ENCODE measurements at places on chromosomes 2 and 18.

GRCh38 chr2:175180701-175181103, 808 bp downstream of the ATP5MC3 start:
- peak; percentile 14 for DNase-seq

DNA sequence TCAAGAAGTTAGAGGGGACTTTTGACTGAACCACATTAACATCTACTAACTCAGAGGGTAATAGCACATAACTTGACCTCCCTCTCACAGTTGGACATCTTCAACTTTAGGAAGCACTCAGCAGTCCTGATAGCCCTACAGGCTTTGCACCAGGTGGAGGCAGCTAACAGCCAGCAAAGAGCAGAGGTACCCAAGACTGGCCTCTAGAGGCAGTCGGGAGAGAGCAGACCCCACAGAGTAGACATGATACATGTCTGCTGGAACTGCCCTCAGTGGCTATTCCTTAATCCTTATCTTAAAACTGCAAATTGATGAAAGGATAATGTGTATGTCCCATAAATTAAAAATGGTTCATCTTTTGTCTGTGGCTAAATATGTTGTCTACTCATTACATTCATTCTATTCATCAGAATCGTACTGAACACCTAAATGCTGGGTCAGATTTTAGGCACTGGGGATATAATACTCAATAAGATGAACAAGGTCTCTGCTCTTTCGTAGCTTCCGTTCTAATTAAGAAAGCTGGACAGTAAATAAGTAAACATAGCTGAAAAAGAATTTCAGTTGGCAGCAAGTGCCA, 49.8 kb downstream of the CAB39 start:
- DNase-seq, result peak; percentile 16

DNA sequence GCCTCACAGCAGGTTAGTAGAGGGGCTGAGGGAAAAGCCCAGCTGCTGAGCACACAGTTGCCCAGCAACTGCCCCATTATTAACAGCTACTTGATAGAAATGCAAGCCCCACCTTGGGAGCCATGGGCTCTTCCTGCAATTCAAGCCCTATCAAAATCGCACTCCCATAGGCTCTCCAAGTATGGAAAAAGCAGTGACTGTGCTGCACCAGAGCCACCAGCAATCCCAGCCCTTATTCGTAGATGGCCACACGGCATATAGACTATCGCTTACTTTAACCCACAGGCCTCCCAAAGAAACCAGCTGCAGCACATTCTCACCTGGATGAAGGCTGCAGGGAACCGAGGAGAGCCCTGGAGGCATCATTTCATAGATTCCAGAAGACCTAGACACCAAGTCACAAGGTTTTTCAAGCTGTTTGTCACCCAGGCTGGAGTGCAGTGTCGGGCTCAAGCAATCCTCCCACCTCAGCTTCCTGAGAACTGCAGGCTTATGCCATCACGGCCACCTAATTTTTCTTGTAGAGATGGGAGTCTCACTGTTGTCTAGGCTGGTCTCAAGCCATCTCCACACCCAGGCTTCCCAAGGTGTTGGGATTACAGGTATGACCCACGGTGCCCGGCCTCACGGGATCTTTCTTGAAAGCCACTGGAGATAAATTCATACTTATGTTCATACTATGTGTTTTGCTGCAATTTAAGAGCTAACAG, 11.3 kb downstream of the NCL start:
- no peak for DNase-seq

DNA sequence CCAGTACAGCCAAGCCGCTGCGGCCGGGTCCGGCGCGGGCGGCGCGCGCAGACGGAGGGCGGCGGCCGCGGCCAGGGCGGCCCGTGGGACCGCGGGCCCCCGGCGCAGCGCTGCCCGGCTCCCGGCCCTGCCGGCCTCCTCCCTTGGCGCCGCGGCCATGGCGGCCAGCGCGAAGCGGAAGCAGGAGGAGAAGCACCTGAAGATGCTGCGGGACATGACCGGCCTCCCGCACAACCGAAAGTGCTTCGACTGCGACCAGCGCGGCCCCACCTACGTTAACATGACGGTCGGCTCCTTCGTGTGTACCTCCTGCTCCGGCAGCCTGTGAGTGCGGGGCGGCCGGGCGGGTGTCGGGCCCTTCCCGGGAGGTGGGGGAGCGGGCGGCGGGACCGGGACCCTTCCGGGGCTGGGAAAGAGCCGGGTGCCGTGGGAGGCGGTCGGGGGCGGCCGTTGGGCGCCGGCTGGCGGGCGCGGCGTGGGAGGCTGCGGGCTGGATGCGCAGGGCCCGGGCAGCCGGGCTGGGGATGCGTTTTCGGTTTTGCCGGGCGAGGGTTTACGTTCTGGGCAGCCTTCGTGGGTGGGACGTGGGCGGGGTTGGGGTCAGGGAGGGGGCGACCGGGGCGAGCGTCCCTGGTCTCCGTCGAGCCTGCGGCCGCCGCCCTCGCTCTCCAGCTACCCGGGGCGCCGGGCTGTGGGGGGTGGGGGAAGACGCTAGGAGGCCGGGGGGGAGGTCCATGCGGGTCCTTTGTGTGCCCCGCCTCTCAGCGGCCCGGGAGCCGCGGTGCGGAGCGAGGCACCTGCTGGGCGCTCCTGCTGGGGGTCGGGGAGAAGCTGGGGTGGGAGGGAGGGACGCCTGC, 537 bp downstream of the AGFG1 start:
- DNase-seq, result peak; percentile 28

GRCh38 chr2:101387151-101387834, at the start of gene CREG2:
Gene CREG2 (minus strand): TSS chr2:101387503. CDS start chr2:101387457, 46 bp downstream.
- DNase-seq, result peak; percentile 70

DNA sequence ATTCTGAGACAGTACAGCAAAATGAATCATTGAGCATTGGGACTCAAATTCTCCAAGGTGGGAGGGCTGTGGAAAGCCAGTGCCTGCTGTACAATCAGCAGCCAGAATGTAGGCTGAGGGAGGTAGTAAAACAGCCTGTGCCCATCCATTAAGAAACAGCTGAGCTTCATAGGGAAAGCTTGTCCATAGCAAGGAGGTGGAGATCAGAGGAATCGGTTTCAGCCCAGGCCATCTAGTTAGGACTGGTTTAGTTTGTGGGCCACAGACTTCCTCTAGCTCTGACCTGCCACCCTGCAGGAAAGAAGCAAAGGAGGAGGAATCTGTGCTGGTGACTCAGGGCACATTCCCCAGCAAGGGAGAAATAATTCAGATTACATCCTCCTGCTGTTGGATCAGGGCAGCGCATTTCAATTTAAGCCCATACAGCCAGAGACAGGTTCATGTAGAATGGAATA, 333.4 kb downstream of the SETBP1 start:
- DNase-seq, result no peak

- DNase-seq, result no peak
These were observed 346.1 kb downstream of the RND3 start for GRCh38 chr2:150141226-150142001.

DNA sequence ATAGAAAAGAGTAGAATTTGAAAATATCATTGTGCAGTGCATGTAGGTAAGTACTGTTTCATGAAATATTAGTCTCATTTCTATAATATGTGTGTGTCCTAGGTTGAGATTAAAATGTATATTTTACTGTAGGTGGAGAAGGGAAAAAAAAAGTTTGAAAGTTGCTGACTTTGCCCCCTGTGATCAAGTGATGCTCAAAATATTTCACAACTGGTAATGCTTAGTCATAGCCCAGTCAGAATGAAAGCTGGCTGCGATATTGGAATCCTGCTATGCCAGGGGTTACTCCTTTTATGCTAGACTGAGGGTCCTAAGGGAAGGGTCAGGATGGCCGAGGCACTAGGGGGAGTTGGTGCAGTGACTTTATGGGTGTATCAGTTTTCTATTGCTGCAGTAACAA, 19.5 kb upstream of the CFAP36 start:
- no peak for DNase-seq

DNA sequence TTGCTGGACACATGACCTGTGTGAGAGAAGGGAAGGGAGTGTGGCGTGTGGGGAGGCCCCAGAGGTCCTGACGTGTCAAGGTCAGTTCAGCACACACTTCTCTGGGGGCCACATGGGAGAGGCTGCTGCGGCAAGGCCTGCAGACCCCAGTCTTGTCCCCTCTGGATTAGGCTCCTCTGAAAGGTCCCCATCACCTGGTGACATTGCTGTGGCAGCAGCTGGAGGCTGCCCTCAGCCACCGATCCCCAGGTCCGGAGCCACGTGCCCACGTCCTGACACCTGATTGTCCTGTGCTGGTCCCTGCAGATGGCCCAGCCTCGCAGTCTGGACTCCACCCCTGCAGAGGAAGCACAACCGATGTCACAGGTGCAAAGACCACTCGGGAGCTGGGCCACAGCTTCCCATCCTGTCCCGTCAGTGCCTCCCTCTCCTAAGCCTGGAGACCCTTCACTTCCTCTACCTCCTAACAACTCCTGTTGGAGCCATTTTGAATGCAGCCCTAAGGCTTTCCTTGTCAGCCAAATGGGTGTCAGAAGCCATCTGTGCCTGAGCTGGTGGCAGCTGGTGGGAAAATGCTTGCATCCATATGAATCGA, 12.7 kb downstream of the TMEM177 start:
- DNase-seq, result no peak

DNA sequence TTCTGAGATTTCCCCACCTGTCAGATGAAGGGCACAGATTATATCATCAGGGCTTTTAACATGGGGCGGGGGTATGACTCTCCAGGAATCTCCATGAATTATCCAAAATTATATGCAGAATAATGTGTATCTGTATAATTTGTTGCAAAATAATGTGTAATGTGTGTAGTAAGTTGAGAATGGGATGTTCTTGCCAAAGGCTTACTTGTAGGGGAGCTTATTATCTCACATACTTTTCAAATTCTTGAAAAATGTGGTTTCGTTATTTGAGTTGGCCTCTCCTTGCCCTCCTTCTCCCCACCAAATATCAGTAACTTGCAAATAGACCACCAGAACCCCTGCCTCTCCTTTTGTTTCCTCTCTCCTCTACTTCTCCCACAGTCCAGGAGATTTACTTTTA, 35.6 kb downstream of the UBR3 start:
- no peak for DNase-seq

GRCh38 chr18:27400001-27400400, 214.9 kb upstream of the CHST9 start:
- DNase-seq, result no peak

- DNase-seq, result no peak
These were observed 171.3 kb downstream of the CDH19 start for GRCh38 chr18:66432636-66433035.

DNA sequence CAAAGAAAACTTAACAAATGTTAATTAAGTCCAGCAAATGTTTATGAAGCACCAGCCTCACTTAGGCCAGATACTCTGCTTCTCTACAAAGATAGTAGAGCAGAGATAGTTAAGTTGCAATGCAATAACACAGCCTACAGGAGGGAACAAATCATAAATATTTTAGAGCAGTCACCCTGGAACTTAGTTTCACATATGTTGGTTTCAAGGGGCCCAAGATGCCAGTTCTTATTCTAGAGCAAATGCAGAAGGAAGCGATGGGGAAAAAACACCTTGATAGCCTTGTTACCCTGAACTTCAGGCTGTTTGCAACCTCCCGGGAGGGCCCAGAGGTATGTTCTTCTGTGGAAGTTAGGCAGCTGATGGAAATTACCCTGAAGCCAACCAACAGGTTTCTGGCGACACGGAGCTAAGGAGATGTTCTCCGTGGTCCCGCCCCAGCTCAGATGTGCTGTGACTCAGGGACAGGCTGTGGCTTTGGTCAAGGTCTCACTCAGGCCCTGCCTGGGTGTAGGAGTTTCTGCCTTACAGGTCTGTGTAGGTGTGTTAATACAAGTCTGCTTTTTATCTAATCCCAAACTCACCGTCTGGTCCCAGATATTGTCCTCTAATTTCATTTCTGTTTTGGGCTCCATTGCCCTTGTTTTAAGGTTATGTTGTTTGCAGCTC, 3.8 kb downstream of the CTIF start:
- no peak for DNase-seq

DNA sequence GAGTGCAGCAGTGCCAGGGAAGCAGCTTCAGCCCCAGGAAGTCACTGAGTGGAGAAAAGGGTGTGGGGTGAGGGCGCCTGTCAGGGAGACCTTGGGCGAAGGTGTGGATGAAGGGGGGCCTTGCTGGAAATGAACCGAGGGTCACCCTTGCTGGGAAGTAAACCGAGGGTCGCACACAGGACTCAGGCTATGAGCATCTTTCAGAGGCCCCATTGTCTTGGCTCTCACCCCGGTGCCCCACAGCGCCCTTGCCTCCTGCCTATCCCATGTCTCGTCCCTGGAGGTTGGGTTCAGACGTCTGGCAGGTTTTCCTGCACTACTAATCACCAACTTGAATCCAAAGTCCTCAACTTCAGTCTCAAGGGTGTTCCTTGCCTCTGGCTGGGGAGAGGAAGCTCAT, 122.8 kb upstream of the PXDN start:
- no peak for DNase-seq

DNA sequence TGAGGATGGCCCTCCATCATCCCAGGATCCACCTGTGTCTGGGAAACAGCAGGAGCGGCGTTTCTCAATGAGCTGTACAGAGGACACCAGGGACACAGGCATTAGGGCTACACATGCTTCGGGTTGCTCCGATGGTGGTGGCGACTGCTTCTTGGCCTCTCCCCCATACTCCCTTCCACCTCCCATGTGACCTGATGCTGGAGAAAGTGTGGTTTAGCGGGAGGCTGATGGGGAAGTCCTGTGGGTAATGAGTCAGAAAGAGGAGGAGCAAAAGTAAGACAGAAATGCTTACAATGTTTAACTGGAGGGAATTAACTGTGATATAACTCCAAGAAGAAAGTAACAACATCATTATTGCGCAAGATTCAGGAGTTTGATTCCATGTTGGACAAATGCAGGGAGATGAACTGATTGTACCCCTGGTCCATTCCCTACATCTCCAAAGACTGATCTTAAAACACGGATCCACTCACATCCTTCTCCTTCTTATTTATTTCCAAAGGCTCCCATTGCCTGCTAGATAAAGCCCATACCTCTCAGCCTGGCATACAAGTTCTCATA, 186.6 kb downstream of the NRP2 start:
- no peak for DNase-seq

- DNase-seq, result no peak
These were observed 5.0 kb downstream of the SPIRE1 start for GRCh38 chr18:12652861-12653401.

- no peak for DNase-seq
These were observed 239.5 kb downstream of the CNTNAP5 start for GRCh38 chr2:124264551-124265091.

DNA sequence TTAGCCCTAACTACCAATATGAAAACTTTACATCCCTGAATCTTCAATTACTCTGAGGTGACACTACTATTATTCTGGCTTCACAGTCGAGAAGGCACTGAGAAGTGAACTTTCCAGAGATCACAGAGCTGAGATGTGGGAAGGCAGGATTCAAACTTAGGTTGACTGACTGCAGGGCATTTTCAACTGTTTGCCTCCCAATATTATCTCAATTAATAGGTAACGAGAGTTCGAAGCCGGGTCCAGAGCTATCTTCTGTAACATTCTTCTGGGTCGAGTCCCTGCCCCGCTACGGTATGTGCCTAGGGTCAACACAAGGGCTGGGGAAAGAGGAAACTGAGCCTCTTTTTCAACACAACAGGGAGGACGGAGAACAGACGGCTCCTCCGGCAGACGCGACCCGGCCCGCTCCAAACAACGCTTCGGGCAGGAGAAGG, 740 bp downstream of the CHMP3 start:
- DNase-seq, result no peak

DNA sequence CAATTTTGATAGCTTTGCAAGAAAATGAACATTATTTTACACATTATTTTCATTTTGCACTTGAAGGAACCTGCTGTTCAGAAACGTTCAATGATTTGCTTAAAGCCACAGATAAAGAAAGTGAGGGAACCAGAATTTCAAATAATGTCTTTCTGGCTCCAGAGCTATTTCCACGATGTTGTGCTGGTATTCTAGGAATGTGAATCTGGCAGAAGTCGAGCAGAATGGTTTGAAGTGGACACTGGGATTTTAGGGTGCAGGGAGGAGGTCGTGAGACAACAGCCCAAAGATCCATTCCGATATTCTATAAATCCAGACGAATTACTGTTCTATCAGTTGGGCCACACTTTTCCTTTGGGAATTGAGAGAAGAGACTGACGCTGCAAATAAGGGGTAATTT, 2.2 kb downstream of the CCDC102B start:
- DNase-seq, result no peak
